ENCODE measurements at places on chromosomes 5 and 9.

GRCh38 chr5:127518319-127518621, 830 bp downstream of the PRRC1 start:
- DNase-seq = no peak

DNA sequence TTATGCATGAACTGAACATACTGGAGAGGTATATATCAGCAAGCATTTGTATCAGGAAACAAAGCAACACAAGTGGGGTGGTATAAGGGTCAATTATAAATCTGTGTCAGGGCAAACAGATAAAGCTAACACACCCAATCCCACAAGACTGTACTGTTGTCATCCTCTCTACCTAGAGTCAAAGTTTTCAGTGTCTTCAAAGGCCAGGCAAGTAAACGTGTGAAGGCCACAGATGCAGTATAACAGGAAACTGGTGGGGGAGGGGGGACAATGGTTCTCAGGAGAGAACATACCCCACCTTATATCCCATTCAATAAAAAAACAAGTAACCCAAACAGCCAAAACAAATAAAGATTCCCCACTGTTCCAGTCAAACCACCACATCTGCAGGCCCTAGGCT, 22.1 kb downstream of the ELP1 start:
- DNase-seq = no peak

DNA sequence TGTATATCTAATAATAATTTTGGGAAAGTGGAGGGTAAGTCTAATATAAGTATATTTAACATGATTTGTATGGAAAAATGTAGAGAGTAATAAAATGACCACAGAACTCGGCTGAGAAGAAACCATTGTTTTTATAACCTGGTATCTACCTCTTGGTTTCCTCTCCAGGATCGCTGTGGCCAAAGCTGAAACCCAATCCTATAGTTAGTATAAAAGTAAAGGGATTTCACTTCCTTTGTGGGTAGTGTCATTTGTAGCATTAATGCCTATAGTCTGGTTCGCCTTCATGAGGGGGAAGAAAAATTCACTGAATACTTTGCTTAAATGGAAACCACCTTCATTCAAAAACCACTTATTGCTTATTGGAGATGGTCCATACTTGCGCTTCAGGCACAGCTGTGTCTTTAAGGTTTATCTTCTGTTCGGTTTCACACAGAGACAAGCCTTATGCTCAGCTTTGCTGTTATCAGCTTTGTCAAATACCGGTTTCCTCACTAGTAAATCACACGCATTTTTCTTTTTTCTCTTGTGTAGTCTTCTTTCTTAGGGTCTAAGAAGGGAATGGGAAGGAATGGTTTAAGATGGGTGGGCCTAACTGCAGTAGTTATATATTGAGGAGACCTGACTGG, 12.1 kb downstream of the PIK3R1 start:
- DNase-seq = no peak

- no peak for DNase-seq
These were observed 35.7 kb downstream of the DPYSL3 start for GRCh38 chr5:147474140-147474539.

DNA sequence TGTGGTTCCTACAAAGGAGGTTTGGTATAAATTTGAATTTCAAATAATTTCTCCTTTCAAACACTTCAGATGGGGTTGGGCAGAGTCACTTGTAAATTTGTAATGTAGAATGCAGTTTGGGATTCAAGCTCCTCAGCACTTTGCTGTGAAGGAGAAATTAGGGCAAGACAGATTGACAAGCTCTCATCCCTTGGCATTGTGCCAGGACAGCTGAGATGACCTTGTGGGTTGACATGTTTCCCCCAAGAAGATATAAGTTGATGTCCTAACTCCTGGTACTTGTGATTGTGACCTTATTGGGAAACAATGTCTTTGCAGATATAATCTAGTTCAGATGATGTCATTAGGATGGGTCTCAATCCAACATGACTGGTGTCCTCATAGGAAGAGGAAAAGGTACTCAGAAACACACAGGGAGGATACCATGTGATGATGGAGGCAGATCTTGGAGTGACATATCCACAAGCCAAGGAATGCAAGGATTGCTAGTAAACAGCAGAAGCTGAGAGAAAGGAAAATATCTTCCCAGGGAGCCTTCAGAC, 408.3 kb downstream of the MED10 start:
- DNase-seq = no peak

- no peak for DNase-seq
These were observed 67.7 kb upstream of the LRRTM2 start for GRCh38 chr5:138942861-138943260.

DNA sequence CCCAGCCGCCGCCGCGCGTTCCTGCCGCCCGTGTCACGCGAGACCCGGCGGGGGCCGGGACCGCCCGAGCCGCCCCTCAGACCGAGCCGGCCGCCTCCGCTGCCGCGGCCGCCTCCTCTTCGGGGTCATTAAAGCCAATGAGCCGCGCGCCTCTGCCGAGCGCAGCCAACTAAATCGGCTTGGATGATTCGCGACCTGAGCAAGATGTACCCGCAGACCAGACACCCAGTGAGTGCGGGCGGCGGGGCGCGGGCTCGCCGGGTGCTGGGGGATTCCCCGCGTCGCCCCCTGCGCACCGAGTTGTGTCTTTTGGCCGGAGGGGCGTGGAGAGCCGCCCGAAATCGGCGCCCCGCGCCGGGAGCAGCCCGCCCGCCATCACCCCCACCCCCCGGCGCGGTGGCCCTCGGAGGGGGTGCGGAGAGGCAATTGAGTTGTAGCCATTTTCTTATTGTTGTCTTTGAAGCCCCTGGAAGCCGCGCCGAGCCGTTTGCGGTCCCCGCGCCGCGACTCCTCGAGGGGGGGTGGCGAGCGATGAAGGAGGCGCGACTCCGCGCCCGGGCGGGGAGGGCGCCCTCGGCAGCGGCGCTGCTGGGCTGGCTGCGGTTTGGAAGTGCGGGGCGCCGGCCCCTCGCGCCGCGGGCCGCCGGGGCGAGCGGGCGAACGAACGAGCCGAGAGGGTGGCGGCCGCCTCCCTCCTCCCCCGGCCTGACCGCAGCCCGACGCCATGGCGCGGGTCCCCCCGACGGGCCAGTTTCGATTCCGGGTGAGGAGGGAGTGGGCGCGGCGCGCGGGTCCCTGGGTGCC, 1.0 kb downstream of the TLE4 start:
- peak; percentile 27 for DNase-seq

- DNase-seq = no peak
These were observed 88.7 kb downstream of the ITGA1 start for GRCh38 chr5:52876456-52876855.

DNA sequence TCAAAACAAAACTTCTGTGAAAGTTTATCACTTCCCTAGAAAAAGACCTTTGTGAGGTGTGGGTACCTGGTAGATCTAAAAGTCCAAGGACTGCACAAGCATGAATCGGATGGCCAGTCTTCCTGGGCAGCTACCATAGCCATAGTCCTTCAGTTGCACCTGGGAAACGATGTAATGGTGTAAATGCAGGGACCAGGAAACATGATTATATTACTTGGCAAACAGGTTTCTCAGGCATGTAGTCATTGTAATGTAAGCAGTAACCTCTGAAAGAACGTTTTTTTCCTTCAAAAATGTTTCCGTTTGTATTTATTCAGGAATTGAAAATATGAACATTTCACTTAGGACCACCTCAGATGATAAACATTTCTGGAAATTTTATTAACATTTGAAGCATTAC, 433.4 kb downstream of the DTWD2 start:
- no peak for DNase-seq

DNA sequence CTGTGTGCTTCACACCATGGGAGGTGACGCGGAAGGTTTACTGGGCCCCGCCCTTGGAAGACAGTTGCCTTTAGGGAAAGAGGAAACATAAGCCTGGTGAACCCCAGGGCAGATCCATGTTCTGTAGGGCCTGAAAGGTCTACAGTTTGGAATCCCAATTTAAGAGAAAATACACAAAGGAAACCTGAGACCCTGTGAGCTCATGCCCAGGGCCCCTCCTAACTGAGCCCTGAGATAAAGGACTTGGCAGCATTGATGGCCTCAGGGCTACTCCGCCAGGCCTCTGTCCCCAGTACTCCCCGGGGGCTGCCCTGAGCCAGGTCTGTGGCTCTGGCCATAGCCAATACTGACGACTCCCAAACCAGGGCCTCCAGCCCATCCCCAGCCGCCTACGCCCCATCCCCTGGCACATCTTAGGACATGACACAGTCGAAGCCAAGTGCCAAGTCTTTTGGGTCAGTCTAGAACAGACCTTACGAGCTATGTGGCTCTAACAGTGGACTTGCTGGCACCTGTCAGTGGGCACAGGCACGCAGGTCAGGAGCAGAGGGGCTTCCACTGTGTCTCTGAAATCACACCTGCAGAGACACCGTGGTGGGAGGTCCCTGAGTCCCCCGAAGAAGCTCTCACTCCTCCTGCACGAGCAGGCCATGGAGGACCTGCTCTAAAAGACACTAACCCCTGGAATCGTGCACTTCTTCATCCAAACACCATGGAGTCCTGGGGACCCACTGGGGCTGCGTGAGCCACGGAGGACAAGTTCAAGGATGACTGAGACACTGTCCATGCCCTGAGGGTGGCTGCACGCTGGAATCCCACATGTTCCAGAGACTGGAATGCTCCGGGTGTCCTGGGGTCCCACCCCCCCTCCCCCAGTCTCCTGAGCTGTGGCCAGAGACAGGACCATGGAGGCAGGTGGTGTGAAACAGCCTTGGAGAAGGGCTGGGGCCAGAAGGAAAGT, 40.3 kb upstream of the BARHL1 start:
- DNase-seq = no peak

- no peak for DNase-seq
These were observed 356.4 kb upstream of the GRAMD2B start for GRCh38 chr5:126066836-126067235.

DNA sequence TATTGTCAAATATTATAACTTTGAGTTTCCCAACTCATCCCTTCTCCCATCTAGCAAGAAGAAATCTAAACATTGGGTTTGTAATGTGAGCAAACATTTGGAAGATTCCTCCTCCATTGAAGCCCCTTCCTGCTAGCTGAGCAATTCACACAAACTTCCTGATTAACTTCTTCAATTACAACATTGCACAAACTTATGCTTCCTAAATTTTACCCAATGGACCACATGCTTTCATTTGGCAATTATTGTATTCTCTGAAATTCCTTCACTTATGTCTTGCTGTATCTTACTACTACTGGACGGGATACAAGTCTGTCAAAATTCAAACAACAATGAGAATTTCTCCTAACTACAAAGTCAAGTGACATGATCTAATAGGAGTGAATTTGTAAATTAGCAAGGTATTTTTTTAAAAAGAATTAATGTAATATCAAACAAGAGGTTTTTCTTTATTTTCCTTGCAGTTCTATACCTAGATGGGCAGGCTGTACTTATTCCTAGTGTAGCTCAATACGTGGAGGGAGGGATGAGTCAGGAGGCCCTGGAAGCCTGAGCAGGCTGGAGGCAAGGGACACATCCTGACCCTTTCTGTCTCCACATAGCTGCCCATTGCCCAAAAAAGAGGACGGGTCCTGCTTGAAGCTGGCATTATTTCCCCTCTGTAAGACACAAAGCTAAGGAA, 11.8 kb upstream of the IFNW1 start:
- no peak for DNase-seq

GRCh38 chr5:145800181-145800580, 35.0 kb downstream of the PRELID2 start:
- DNase-seq = no peak
